T-helper 2 cell (primary cell): ENCODE measurements at places on chromosomes 12 and 14.

- DNase-seq = no peak
Observed at GRCh38 chr12:102756530-102756929, 160.5 kb downstream of the PAH start.

DNA sequence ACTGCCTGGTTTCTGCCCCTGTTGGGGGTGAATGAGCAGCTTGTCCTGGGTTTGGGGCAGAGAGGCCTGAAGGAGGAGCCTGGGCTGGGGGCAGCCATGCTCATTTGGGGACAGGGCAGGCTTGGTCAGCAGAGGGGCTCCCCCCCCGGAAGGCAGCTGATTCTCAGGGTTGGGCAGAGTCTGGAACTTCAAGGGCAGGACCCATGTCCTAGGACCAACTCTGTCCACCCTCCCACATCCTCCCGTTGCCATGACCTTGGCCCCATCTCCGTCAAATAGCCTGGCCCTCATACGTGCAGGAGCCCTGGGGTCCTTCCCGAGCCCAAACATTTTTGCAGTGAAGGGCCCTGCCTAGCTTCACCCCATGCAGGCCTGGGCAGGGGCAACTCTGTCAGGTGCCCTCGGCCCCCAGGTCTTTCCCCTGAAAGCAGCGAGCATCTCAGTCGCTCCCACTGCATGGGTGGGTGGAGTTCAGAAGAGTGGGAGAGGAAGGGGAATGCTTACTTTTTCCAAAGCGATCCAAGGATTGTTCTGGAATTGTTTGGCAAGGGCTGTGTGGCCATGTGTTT is 32.6 kb downstream of the TNFAIP2 start:
- DNase-seq = no peak

DNA sequence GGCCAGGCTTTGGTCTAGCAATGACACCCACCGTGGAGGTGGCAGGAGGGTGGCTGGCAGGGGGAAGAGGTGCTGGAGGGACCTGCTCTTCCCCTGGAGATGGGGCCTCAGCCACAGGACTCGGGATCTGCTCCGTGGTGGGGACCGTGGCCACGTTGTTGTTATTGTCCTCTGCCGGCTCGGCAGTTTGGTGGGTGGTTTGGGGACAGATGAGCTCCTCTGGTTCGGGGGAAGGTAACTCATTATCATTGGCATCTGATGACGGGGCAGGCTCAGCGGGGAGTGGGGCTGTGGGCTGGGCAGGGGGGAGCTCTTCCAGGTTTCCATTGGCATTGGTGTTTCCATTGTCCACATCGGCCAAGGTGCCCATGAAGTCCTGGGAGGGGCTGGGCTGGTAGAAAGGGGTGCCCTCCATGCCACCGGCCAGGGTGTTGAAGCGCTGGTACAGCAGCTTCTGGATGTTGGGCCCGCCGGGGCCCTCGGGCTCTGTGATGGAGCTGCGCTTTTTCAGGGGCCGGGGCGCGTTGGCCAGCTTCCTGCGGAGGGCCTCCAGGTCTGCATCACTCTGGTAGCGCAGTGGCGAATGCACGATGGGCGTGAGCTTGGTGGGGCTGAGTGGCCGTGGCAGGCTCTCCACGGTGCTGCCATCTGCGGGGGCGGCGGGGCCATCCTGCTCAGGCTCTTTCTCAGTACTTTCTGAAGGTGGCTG is 24.3 kb downstream of the ZFYVE21 start:
- no peak for DNase-seq

DNA sequence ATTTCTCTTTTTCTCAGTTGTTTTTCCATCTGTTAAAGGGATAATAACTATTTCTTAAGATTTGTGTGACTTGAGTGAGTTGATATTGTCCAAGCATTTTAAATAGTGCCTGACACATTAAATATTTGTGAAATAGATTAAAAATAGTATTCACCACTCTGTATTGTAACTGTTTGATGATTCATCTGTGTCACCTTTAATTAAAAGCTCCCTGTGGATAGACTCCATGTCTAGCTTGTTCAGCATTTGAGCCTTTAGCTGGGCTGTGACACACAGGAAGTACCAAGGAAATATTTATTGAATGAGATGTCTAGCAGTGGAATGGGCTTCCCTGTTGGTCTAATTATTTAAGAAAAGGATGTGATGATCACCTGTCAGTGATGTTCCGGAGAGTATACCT is 1.8 kb upstream of the GLIPR1L2 start:
- DNase-seq = no peak

- no peak for DNase-seq
Observed at GRCh38 chr12:64670019-64670418, 59.7 kb downstream of the RASSF3 start.

GRCh38 chr12:64171715-64172114 is 50.4 kb downstream of the KICS2 start:
- no peak for DNase-seq

DNA sequence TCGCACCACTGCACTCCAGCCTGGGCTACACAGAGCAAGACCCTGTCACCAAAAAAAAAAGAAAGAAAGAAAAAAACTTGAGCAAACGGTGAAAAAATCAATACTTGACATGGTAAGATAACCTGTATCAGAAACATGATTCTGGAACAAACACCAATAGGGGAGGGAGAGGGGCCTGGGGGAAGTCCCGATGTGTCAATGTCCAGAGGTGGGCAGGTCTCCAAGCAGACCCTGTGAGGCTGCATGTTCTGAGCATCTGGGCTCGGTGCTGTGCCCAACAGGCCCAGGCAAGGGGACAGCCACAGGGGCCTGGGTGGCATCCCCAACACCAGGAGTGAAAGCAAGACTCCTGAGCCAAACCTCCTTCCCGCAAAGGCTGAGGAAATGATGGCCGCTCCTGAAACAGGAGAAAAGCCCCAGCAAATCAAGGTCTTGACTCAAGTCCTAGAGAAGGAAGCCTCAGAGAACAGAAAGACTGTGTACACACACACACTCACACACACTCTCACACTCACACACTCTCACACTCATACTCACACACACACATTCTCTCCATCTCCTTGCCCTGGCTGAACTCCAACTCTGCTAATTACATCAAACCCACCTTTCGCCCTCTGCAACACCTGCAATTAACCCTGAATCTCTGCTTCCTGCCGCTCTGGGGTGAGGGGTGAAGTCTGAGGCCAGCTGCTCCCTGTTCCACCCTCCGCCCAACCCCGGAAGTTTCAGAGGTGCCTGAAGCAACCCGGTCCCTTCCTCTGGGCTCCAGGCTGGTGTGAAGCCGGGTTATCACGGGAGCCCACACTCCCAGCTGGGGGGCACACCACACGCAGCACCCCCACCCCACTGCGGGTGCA is 20.4 kb downstream of the CCDC88C start:
- DNase-seq = no peak

DNA sequence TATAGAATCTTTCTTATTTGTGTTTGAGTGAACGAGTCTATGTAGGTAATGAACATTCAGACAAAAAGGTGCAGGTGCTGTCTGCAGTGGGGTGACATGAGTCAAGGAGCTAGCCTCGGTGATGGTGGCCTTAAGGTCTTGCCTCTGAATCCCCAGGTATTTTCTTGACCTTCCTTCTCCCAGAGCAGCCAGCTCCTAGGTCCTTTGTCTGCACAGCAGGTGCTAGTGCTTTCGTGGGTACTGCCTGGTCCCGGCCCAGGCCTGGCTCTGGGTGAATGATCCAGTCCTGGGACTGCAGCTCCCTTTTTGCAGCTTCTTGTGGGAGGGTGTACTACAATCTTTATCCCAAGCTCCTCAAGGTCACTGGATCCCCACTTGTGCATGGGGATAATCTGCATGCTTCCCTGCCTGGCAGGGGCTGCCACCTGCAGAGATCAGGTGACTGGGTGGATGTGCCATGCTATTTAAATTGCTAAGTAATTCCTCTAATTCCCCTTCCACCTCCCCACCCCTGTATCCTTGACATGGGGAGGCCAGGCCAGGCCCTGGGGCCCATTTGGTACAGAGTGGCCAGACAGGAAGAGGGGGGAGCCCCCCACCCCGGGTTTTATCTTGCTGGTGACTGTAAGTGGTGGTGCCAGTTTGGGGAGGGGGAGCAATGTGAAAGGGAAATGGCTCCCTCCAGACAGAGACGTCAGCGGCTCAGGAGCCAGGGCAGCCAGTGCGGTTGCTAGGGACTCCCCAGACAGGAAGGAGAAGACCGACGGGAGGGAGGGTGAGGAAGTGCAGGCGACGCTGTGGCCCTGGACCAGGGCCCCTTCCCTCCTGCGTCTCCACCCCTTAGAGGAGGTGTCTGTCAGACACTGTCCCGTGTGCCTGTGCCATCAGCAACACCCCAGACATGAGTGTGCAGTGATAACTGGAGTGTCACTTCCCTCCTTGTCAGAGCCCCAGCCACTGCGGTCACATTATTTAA is 6.7 kb downstream of the VASH1 start:
- DNase-seq = peak; percentile 56

- no peak for DNase-seq
Observed at GRCh38 chr12:90304231-90304630, 595.6 kb upstream of the ATP2B1 start.

GRCh38 chr12:93784339-93785086 is 107.3 kb downstream of the CRADD start:
- no peak for DNase-seq

GRCh38 chr12:67637718-67638117 is 10.8 kb upstream of the DYRK2 start:
- no peak for DNase-seq

- no peak for DNase-seq
Observed at GRCh38 chr12:51753980-51754675, 94.4 kb downstream of the FIGNL2 start.

DNA sequence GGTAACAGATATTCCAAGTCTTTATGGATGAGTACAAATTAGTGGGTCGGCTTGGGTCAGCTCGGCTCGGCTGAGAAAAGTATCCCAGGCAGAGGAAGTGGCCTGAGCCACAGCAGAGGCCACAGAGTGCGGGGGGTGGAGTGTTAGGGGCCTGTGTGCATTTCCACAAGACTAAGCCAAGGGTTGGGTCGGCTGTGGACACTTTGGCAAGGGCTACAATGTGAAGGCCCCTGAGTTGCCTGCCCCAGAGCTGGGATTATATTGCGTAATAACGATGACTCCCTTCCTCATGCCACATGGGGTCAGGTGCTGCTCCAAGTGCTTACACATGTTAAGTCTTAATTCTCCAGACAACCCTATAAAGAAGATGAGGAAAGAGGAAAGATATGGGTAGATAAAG is 11.4 kb downstream of the EVL start:
- no peak for DNase-seq

DNA sequence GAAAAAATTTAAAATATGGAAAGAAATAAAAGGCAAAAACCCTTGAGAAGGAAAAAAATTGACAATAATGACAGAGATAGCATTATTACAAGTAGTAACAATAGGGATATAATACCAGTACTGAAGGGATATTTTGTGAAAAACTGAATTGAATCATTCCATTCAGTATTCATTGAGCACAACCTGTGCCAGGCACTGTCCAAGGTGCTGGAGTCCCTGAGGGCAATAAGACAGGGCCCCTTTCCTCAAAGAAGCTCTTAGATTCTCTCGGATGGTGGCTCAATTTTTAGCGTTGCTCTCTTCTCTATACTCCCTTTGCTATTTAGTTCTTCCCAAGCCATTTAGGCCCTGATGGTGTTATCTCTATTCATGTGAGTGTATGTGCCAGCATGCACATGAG is 34.3 kb upstream of the GAS2L3 start:
- DNase-seq = no peak

DNA sequence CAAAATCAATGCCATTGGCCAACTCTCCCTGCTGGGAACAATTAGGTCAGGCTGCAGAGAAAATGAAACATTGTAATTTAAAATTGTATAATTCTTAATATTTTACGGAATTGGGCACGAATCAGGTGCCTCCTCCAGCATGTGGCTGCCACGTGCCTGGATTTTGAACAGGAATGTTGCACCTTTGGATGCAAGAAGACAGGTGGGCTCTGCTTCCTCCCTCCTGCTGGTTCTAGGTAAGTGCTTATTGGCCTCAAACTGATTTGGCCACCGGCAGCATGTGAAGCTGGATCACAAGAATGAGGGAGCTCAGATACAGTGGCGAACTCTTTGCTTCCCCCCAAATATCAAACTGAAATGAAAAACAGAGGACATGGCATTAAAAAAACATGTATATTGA is 1559.9 kb upstream of the FLRT2 start:
- DNase-seq = no peak

DNA sequence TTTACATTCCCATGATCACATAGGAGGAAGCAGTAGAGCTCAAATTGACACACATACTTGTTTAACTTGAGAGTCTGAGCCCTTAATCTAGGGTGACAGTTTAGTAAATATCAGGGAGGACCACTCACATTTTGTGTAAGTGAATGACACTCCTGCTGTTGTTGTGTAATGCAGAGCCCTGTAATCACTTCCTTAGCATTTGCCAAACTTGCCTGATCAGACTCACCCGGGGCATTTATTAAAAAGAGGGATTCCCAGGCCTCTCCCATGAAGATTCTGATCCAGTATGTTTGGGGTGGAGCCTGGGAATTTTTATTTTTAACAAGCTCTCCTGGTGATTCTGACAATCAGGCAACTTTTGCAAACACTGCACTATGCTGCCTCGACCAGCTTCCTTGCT is 119.6 kb downstream of the NUAK1 start:
- no peak for DNase-seq

GRCh38 chr14:74403619-74404417 is 22.2 kb downstream of the SYNDIG1L start:
- DNase-seq = no peak

- DNase-seq = no peak
Observed at GRCh38 chr12:31951008-31951407, 8.2 kb upstream of the RESF1 start.

GRCh38 chr12:94192506-94192905 is 44.1 kb downstream of the PLXNC1 start:
- DNase-seq = no peak

GRCh38 chr12:50276068-50276467 is 7.3 kb downstream of the LIMA1 start:
- DNase-seq = no peak

DNA sequence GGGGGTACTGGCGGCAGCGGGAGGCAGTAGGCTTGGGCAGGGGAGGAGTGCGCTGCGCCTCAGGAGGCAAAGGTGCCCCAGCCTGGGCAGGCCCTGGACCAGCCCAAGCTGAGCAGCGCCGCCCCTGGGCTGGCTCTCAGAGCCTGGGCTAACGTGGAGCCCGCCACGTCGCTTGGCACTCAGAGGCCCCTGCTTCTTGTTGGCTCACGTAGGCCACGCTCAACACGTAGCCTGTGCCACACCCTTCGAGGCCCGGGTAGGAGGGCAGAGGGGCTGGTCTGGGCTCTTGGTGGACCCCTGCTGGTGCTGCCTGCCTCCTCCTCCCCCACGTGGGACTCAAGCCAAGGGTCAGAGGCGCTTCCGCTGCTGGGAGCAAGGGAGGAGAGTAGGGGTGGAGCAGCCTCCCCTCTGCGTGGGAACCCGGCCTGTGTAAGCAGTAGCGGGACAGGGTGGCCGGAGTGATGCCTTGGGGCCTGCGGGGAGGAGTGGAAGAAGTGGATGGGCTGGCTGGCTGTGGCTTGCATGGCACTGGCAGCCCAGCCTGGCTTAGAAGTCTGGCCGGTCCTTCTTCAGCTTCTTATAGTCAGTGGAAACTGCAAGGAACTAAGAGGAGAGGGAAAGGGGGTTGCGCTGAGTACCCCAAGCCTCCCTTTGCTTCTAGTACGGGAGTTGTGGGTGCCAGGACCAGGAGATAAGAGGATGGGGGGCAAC is 5.7 kb downstream of the SHMT2 start:
- no peak for DNase-seq
